Suppressor macrophage (primary cell): ENCODE measurements at places on chromosomes 12 and 14.

- no peak for DNase-seq
Measured at GRCh38 chr14:91573528-91573893, 63.4 kb upstream of the PPP4R3A start.

GRCh38 chr12:106079148-106079738, 59.5 kb downstream of the NUAK1 start:
- DNase-seq: no peak

GRCh38 chr12:104220931-104221330, 5.4 kb downstream of the TXNRD1 start:
- DNase-seq: no peak

DNA sequence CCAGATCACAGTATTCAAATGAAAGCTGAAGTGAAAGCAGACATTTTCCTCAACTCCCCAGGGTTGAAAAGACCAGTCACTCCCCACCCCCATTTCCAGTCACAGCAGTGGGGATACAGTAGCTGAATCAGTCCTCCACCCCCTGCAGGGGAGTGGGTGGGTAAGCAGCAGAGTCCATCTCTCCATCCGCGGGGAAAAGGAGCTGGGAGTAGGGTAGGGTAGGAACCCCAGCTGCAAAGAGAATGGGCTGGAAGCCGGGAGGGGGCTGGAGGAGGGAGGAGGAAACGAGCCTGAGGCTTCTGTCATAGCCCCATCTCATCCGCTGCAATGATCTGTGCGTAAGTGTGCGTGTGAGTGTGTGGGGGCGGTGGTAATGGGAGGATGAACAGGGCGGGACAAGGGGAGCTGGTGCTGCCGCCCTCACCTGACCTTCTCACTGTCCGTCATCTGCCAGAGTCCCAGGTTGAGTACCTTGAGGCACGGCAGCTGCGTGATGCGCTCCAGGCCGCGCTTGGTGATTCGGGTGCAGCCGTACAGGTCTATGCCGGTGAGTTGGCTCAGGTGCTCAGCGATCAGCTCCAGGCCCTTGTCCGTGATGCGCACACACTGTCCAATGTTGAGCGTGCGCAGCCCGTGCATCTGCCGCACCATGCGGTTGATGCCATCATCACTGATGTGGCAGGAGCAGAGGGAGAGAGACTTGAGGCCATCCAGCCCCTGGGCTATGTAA, 1.8 kb downstream of the FBXL14 start:
- DNase-seq: peak; percentile 45

GRCh38 chr14:40417777-40418401, 985.7 kb upstream of the FBXO33 start:
- peak; percentile 34 for DNase-seq

DNA sequence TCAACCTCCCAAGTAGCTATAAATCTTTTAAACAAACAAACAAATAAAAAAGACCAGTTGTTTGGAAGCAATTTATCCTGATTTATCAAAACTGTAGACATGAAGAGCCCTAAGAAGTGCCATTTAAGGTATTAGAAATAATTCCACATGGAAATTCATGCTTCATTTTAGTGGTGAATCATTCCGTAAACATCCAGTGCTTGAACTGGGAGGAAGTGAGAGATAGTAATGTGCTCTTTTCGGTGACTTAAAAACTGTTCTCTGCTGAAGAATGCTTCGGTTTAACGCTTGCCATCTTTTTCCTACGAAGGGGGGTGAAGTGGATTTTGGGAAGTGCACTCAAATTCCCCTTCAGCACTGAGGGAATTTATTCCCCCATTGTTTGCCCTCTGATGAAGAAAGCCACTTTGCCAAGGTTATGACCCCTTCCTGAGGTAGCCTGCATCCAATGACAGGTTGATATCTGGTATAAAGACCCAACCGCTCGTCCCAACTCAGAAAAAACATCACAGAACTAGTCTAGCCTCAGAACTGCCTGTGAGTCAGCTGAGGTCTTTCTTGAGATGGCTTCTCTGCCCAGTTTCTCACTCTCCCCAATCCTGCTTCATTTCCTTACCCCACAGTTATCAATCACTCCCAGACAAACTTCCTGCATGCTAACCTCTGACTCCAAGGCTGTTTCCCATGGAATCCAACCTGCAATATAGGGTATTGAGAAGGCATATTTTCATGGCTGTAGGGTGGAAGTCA, 244.1 kb downstream of the AEBP2 start:
- DNase-seq: no peak
